ENCODE measurements at places on chromosomes 1 and 21.

DNA sequence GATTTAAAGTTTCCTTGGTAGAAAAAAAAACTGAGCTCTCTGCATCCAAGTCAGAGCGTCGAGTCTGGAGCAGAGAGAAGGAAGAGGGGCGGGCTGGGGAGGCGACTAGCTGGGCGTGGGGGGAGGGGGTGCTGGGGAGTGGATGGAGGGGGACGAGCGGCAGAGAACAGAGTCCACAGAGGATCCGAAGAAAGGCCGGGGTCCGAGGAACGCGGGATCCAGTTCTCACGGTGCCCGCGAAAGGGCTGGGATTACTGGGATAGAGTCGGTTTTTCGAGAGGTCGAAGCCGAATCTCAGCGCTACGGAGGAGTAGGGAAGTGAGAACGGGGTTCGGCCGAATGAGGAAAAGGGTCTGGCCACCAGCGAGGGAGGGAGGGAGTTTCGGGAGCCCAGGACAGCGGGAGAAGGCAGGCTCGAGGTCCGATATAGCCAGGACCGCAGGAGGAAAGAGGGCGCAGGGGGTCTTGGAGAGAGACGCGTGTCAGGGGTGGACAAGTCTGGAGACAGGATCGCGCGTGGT is 665 bp downstream of the DAB1 start:
- no peak overlapping the region for H3K27ac ChIP-seq
- H3K36me3 ChIP-seq: no peaks in the 10 kb centered on the region
- H3K4me3 ChIP-seq: no peak overlapping the region

GRCh38 chr1:206856674-206857464 is 8.6 kb upstream of the IL20 start:
- DNase-seq: no peak
- H3K36me3 ChIP-seq: no peaks in the 10 kb centered on the region
- no peak overlapping the region for H3K27ac ChIP-seq
- no peaks in the 10 kb centered on the region for H3K27me3 ChIP-seq
- no peaks in the 10 kb centered on the region for H3K4me1 ChIP-seq

DNA sequence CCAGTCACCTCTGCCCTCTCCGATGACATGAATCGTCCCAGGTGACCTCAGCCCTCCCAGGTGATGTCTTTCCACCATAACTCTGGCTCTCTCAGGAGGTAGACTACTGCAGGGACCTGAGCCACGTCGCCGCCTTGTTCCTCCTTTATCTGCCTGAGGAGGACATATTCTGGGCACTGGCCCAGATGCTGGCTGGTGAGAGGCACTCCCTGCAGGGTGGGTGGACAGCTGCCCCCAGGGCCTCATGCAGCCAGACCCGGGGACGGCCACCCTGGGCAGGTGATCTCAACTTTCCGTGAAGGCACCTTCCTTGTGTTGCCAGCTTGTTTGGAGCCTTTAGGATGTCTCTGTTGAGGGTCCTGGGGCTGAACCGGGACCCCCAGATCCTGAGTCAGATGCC is 13.9 kb upstream of the ZBTB17 start:
- no peaks in the 10 kb centered on the region for H3K27me3 ChIP-seq
- H3K36me3 ChIP-seq: no peaks in the 10 kb centered on the region
- no peak overlapping the region for H3K27ac ChIP-seq
- DNase-seq: no peak
- H3K4me3 ChIP-seq: no peak overlapping the region

DNA sequence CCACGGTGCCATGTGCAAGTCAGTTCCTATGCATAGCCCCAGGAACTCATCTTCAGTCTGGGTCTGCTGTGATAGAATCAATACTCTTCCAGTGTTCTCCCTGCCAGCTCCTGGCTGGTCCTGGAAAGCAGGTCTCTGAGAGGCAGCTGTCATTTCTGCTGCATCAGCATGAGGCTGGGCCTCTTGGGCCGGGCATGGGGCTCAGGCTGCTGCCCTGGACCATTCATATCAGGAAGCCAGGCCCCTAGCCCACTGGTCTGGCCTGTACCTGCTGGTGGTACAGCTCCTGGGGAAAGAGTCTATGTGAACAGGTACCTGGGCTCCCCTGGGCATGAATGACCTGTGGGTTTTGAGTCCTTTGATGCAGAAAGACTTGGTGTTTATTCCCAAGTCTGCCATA is 173.6 kb upstream of the CSF3R start:
- no peaks in the 10 kb centered on the region for H3K36me3 ChIP-seq
- no peak overlapping the region for H3K4me3 ChIP-seq
- DNase-seq: no peak
- H3K4me1 ChIP-seq: no peaks in the 10 kb centered on the region

DNA sequence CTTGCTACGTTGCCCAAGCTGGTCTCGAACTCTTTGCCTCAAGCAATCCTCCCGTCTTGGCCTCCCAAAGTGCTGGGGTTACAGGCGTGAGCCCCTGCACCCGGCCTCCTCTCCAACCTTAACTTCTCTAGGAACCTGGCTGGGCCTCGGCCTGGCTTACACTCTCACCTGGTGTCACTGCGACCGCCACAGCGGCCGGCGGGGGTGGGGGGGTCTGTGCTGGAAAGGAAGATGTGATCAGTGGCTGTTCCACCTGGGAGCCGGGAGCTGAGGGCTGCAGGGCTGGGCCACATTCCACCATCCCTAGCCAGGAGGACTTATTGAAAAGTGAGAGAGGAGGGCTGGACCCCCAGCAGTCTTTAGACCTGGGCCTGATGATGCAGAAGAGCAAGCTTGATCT is 48.6 kb downstream of the HSPG2 start:
- no peaks in the 10 kb centered on the region for H3K4me1 ChIP-seq
- H3K4me3 ChIP-seq: no peak overlapping the region
- H3K36me3 ChIP-seq: no peaks in the 10 kb centered on the region
- H3K27me3 ChIP-seq: no peaks in the 10 kb centered on the region
- H3K27ac ChIP-seq: no peak overlapping the region
- no peak for DNase-seq

GRCh38 chr21:33212159-33212851 is 17.4 kb upstream of the IFNAR2 start:
- H3K36me3 ChIP-seq: no peaks in the 10 kb centered on the region
- no peak for DNase-seq
- H3K4me3 ChIP-seq: no peak overlapping the region
- H3K27ac ChIP-seq: 0 out of 2 replicates have a peak overlapping the region, but pooled peaks have one; percentile 12
- no peaks in the 10 kb centered on the region for H3K27me3 ChIP-seq

DNA sequence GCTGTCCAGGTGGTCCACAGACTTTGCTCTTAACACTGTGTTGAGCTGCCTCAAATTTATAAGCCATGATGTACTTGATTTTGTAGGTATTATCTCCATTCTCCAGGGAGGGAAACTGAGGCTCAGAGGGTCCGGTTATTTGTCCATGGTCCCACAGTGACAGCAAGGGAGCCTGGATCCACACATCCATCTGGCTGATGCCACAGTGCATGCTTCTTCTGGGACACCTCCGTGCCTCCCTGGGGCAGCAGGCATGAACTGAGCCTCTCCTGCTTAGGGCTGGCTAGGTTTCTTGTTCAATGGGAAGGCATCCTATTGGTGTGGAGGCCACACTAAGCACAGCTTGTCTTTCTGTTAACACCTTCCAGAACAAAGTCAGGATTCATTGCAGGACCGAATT is 317.3 kb downstream of the AJAP1 start:
- H3K4me1 ChIP-seq: no peaks in the 10 kb centered on the region
- H3K27ac ChIP-seq: no peak overlapping the region
- H3K27me3 ChIP-seq: no peaks in the 10 kb centered on the region
- no peak for DNase-seq
- H3K36me3 ChIP-seq: no peaks in the 10 kb centered on the region

- no peak within 1 kb of the TSS for H3K4me3 ChIP-seq
- H3K27ac ChIP-seq: no peak within 1 kb of the TSS
- H3K27me3 ChIP-seq: no peaks in the 10 kb centered on the region
- peaks cover 10% of the 10 kb centered on the region for H3K4me1 ChIP-seq
- no peak for DNase-seq
These were observed at the start of gene CNKSR1 for GRCh38 chr1:26177182-26177684. CNKSR1 (plus strand) TSS chr1:26177491; CDS start chr1:26177548, 57 bp downstream.

GRCh38 chr21:43938751-43939442 is 73.2 kb upstream of the TRAPPC10 start:
- peak overlapping the region; percentile 79 for H3K27ac ChIP-seq
- peak; percentile 84 for DNase-seq
- H3K4me1 ChIP-seq: peaks cover 26% of the 10 kb centered on the region
- H3K36me3 ChIP-seq: peaks cover 10% of the 10 kb centered on the region
- no peaks in the 10 kb centered on the region for H3K27me3 ChIP-seq

GRCh38 chr1:18936814-18937481 is 19.5 kb downstream of the IFFO2 start:
- H3K36me3 ChIP-seq: no peaks in the 10 kb centered on the region
- H3K27me3 ChIP-seq: no peaks in the 10 kb centered on the region
- no peak overlapping the region for H3K4me3 ChIP-seq
- no peak overlapping the region for H3K27ac ChIP-seq

- DNase-seq: no peak
- no peak overlapping the region for H3K27ac ChIP-seq
- H3K4me1 ChIP-seq: peaks cover 6% of the 10 kb centered on the region
- H3K27me3 ChIP-seq: no peaks in the 10 kb centered on the region
- no peak overlapping the region for H3K4me3 ChIP-seq
These were observed 110.7 kb upstream of the KIAA0040 start for GRCh38 chr1:175303201-175303707.

- no peaks in the 10 kb centered on the region for H3K27me3 ChIP-seq
- H3K4me1 ChIP-seq: peaks cover 76% of the 10 kb centered on the region
- H3K4me3 ChIP-seq: peak overlapping the region; percentile 48
- H3K36me3 ChIP-seq: peaks cover 7% of the 10 kb centered on the region
These were observed 6.2 kb downstream of the MEF2D start for GRCh38 chr1:156494309-156494895.

- H3K27ac ChIP-seq: no peak overlapping the region
- no peaks in the 10 kb centered on the region for H3K27me3 ChIP-seq
- H3K4me3 ChIP-seq: no peak overlapping the region
- no peak for DNase-seq
These were observed 48.7 kb upstream of the PRELP start for GRCh38 chr1:203426870-203427269.

DNA sequence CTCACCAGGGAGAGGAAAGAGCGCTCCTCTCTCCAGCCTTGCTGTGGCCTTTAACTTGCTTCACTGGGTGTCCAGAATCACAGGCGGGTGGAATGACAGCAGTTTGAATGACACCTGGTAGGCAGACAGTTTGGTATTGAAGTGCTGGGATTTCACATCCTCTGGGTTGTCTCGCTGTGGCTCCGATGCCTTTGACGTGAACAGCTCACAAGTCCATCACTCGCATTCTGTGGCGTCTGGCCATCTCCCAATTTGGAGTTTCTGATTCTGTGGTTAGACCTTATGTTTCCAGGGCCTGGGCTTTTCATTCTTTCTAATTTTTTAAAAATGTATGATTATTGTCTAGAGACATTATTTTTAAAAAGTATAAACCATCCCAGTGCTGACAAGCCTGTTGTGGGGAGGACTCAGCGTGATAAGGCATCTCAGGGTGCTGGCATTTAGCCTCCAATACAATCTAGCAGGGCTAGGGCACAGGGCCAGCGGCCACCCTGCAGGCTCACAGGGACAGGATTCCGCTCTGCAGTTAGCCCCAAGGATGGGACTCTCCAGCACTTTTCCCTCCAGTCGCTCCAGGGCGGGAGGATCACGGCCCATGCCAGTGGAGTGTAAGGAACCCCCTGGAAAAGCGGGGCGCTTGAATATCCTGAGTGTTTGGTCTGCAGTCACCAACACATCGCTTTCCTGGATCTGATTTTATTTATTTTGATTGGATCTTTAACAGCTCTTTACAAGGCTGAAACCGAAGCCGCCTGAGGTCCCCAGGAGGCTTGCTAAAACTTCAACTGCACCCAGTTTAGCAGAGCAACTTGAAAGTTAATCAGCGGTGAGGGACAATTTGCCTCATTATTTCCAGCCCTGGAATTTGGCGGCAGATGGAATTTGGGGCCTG is 178.3 kb downstream of the TRABD2B start:
- H3K27ac ChIP-seq: no peak overlapping the region
- H3K4me1 ChIP-seq: no peaks in the 10 kb centered on the region
- no peaks in the 10 kb centered on the region for H3K36me3 ChIP-seq

- no peak for DNase-seq
- H3K27ac ChIP-seq: no peak overlapping the region
- H3K27me3 ChIP-seq: no peaks in the 10 kb centered on the region
- no peaks in the 10 kb centered on the region for H3K36me3 ChIP-seq
- H3K4me3 ChIP-seq: no peak overlapping the region
These were observed 35.6 kb upstream of the RGS18 start for GRCh38 chr1:192122668-192123067.

DNA sequence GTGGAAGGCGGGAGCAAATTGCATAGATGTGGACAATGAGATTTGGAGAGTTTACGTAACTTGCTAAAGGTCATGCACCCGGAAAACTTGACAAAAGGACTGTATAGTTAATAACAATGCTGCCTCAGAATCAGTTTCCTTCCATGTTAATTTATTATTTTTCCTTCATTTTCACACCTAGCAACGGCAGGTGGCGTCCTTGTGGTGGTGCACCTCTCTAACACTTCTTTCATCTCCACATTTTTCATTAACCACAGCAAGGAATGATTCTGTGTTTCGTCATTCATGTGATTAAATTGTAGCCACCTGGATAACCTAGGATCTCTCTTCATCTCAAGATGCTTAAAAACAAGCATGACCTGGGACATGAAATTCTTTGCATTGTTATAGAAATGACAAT is 2133.0 kb downstream of the NCAM2 start:
- no peaks in the 10 kb centered on the region for H3K27me3 ChIP-seq
- H3K4me1 ChIP-seq: no peaks in the 10 kb centered on the region
- H3K4me3 ChIP-seq: no peak overlapping the region
- H3K27ac ChIP-seq: no peak overlapping the region
- no peak for DNase-seq

- no peak overlapping the region for H3K4me3 ChIP-seq
- DNase-seq: no peak
- H3K4me1 ChIP-seq: no peaks in the 10 kb centered on the region
- no peaks in the 10 kb centered on the region for H3K27me3 ChIP-seq
These were observed 132.9 kb downstream of the LRRIQ3 start for GRCh38 chr1:74065081-74065480.

- H3K36me3 ChIP-seq: no peaks in the 10 kb centered on the region
- no peak overlapping the region for H3K4me3 ChIP-seq
- no peak overlapping the region for H3K27ac ChIP-seq
These were observed 16.0 kb downstream of the PHC2 start for GRCh38 chr1:33414879-33415278.

GRCh38 chr1:153598309-153599172 is 14.4 kb downstream of the S100A16 start:
- no peaks in the 10 kb centered on the region for H3K36me3 ChIP-seq
- H3K4me1 ChIP-seq: peaks cover 22% of the 10 kb centered on the region
- H3K27me3 ChIP-seq: no peaks in the 10 kb centered on the region
- peak; percentile 88 for DNase-seq
- no peak overlapping the region for H3K4me3 ChIP-seq
- H3K27ac ChIP-seq: peak overlapping the region; percentile 97

- no peaks in the 10 kb centered on the region for H3K4me1 ChIP-seq
- no peaks in the 10 kb centered on the region for H3K27me3 ChIP-seq
- no peak for DNase-seq
- H3K27ac ChIP-seq: no peak overlapping the region
These were observed 22.2 kb downstream of the SEC16B start for GRCh38 chr1:177947623-177948022.

- H3K27ac ChIP-seq: peak overlapping the region; percentile 25
- H3K36me3 ChIP-seq: no peaks in the 10 kb centered on the region
- H3K27me3 ChIP-seq: no peaks in the 10 kb centered on the region
- H3K4me3 ChIP-seq: peak overlapping the region; percentile 81
These were observed 1.7 kb downstream of the KCNK1 start for GRCh38 chr1:233615571-233615970.

- no peaks in the 10 kb centered on the region for H3K4me1 ChIP-seq
- no peak overlapping the region for H3K4me3 ChIP-seq
- DNase-seq: no peak
- no peaks in the 10 kb centered on the region for H3K36me3 ChIP-seq
- H3K27me3 ChIP-seq: no peaks in the 10 kb centered on the region
- no peak overlapping the region for H3K27ac ChIP-seq
These were observed 234.6 kb upstream of the NR5A2 start for GRCh38 chr1:199792874-199793273.
